GM04503 (cell line): ENCODE measurements at places on chromosomes 16 and 17.
A peak's percentile ranks its signal among the peaks of the same experiment; 100 is the strongest.

- DNase-seq = no peak
Measured at GRCh38 chr17:38881600-38882191, 11.8 kb downstream of the LASP1 start.

- no peak for DNase-seq
Measured at GRCh38 chr17:10657148-10657547, at the start of gene MYH3. MYH3 (minus strand) TSS chr17:10657309; CDS start chr17:10655064, 2,245 bp downstream.

- no peak for DNase-seq
Measured at GRCh38 chr16:6977291-6977690, 355.4 kb upstream of the RBFOX1 start.

- DNase-seq = no peak
Measured at GRCh38 chr17:83078378-83079351, 744 bp upstream of the METRNL start.

DNA sequence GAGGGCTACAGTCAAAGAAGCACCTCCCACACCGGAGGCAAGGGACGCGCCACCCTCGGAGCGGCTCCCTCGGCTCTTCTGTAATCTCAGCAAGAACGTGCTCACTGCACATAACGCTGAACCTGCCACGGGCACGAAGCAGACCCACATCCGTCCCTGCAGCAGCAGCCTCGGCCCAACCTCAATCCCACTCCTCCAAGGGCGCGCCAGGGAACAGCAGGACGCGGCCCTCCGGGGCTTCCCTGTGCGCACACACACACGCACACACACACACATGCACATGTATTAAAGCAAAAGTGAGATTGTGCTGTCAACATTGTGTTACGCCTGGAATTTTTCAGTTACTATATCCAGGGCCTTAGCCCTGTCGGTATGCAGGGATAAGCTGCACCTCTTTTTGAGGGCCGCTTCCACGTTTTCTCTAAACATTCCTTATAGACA, 54.0 kb downstream of the TBC1D16 start:
- no peak for DNase-seq

- DNase-seq = peak; percentile 45
Measured at GRCh38 chr17:13953841-13954240, 115.5 kb upstream of the COX10 start.

DNA sequence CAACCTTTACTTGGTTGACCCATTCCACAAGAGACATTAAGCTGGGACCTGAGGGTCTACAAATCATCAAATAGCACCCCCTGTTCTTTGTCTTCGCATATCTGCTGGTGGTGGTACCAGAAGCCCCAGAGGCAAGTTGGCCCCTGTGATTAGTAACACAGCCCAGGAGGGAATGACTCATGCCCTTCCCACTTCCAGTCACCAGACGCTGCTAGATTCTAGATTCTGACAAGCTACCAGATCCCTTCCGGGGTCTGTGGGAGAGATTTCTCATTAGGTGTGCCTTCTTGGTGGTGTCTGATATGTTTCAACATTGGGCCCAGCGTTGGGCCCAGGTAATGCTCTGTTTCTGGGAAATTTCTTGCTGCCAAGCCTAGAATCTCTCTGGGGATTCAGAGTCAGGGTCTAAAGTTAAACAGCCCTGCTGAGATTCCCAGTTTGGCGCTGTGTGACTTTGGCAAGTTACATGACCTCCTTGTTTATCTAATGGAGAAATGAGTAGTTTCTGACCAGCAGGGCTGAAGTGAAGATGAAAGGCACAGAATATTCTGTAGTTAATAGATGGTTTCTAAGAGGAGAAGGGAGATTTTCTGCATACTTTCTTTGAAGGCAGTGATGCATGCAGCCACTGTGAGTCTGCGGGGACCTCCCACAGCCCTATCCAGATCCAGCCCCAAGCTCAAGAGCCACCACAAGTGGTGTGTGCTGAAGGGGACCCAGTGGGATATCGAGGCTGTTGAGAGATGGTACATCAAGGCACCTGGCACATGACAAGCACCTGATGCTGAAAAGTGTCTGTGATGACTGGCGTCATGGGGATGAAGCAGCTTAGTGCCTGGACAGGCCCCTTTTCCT, 3.9 kb downstream of the TRPV2 start:
- no peak for DNase-seq

GRCh38 chr17:6637458-6637840, 3.1 kb downstream of the KIAA0753 start:
- no peak for DNase-seq

DNA sequence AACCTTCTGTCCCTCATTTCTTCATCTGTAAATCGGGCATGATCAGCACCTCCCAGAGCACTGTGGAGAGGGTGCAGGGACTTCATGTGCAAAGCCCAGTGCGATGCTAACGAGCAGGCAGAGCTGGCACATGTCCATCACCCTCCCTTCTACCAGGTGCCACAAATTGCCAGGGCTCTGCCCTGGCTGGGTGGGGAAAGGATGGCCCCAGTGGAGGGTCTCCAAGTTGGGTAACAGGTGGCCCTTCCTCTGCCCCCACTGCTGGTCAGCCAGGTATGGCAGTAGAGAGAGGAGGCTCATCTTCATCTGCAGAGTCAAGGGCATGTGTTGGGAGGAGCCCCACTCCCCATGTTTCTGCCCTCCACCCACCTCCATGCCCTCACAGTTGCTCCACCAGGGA, 61.5 kb upstream of the CDH5 start:
- DNase-seq = no peak

DNA sequence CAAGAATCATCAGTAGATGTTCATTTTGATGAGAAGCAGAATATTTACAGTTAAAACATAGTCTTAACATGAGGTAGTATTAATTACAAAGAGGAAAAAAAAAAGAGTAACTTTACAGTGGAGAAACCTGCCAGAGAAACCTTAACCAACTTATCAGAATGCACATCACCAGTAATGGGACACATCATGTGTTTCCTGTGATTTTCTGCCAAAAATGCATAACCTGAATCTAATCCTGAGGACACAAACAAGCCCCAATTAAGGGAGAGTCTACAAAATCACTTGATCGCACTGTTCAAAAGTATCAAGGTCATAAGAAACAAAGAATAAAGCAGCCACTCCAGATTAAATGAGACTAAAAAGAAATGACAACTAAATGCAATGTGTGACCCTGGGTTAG, 18.2 kb upstream of the QRICH2 start:
- DNase-seq = no peak

DNA sequence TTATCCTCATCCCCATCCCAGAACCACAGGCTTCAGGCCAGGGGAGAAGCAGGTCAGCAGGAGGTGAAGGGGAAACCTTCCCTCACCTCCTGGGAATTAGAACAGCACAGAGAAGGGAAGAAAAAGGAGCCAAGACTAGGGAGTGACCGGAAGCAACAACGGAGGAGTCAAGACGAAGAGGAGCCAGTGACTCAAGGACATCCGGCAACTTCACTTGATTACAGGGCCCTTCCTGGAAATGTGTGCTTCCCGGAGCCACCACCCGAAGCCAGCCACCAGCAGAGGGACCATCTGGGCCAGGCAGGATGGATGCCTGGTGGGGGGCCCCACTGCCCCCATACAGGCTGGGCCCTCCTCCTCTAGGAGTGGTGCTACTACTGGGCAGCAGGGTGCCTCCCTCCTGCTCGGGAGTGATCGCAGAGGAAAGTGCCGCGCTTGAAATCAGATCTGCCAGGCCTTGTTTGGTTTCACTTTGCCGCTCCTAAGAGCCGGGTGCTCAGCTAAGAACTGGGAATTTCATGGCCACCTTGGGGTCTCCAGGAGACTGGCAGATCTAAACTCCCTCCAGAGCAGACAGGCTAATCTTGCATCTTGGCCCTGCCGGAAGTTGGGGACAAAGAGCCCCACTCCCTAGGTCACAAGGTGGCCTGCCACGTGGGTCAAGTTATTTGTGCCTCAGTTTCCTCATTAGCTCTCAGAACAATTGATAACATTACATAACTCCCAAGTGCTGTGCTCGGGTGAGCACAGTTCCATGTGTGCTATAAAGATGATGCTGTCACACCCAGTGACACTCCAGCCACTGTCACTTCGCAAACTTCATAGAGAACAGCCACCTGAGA, 6.6 kb downstream of the CDC42EP4 start:
- DNase-seq = peak; percentile 74

- no peak for DNase-seq
Measured at GRCh38 chr17:14204084-14204483, 32.6 kb downstream of the CDRT15 start.

DNA sequence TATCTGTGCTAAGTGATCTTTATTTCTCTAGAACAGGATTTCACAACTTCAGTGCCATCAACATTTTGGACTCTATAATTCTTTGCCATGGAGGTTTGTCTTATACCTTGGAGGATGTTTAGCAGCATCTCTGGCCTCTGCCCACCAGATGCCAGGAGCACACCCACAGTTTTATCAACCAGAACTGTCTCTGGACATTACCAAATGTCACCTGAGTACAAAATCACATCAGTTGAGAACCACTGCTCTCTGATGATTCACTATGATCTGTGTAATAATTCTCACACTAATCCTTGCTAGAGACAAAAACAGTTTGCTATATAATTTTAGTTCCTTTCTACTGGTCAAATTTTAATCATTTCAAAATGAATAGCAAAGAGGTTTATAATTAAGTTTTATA, 102.8 kb upstream of the AMZ2 start:
- no peak for DNase-seq

GRCh38 chr17:55420067-55420775, 1.4 kb downstream of the MMD start:
- DNase-seq = no peak

DNA sequence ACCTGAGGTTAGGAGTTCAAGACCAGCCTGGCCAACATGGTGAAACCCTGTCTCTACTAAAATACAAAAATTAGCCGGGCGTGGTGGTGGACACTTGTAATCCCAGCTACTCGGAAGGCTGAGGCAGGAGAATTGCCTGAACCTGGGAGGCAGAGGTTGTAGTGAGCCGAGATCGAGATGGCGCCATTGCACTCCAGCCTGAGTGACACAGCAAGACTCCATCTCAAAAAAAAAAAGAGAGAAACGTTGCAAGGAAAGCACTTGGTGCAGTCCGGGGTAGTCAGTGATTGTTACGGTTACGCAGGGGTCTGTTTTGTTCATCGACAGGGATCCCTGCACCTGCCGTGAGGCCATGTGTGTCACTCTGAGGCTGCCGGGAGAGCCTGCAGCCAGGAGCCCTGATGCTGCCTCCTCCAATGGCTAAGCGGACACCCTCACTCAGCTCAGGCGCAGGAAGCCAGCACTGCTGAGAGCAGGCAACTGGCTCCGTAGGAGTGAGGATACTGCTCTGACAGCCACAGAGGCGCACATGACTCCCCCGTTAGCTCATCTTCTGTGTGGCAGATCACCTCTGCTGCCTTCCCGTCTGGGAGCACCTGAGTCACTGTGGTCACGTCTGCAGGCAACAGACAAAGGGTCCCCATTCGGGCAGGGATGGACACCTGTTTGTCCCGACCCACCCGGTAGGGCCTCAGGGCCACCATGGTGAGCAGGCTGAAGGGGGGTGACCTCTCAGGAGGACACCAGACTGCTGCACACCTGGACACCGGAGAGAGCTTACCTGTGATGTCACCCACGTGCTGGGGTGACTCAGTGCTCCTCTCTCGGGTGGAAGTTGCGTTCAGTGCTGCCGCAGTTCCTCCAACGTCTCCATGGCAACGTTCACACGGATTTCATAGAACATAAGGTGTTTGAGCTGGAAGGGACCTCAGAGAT, 5.2 kb upstream of the RAB26 start:
- no peak for DNase-seq

DNA sequence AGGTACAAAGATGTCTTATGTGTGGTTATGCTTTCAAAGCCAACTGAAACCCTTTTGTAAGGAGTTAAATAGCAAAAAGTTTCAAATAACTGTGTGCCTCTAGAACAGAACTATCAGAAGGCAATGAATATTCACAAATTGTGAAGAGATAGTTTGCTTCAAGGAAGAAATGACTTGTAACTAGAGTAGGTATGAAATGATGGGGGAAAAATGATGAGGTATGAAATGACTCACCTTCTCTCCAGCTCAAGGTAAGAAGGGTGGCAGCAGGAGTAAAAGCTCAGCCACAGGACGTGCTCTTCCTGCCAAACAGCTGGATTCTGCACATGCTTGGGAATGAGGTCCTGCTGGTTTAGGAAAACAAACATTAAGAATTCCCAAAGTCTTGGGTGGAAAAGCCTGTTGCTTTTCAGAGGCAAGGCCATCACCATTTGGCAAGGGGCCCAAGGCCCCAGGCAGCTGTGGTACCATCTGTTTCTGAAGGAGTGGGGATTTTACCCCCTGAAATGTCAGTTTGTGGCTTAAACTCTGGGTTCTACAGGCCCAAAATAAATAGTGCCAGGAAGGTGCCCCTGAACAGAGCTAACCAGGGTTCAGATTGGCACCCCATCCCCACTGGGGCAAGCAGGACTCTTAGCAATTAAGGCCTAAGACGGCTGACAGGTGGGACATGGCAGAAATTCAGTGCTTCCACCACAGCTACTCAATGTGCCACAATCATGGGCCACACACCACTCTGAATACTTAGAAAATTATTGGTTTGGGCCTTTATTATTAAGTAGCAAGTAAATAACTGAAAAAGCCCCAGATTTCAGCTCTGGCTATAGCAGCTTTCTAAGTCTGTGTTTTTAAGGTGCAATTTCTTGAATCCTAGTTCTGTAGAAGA, 13.3 kb downstream of the HERPUD1 start:
- no peak for DNase-seq
